Muscle of back (tissue), 13 donors: ENCODE measurements at places on chromosomes 16 and 17. TPM values are rescaled to one million over a fixed set of nuclear protein-coding genes. Genes with fewer than 3 reads are reported as not detected.

Gene TBC1D3B
- 13.6 TPM for polyA plus RNA-seq

DNA sequence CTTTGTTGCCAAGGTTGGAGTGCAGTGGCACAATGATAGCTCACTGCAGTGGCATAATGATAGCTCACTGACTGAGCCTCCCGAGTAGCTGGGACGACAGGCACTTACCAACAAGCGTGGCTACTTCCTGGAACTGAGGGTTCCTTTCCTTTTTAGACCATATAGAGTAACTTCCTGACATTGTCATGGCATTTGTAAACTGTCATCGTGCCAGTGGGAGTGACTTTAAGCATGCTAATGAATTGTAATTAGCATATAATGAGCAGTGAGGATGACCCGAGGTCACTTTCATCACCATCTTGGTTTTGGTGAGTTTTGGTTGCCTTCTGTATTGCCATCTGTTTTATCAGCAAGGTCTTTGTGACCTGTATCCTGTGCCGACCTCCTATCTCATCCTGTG is 162.4 kb downstream of the HS3ST4 start:
- DNase-seq, result no peak

Gene RNF112
- 4.1 TPM for polyA plus RNA-seq

- DNase-seq, result no peak
Observed at GRCh38 chr17:1367351-1367745, 32.7 kb downstream of the YWHAE start.

- DNase-seq, result no peak
Observed at GRCh38 chr17:44352828-44353671, 7.9 kb downstream of the GRN start.

- DNase-seq, result no peak
Observed at GRCh38 chr17:57566721-57567120, 178.4 kb downstream of the CCDC182 start.
